Fibroblast of lung (primary cell): ENCODE measurements at places on chromosomes 6 and 20.

- no peaks in the 10 kb centered on the region for H3K27me3 ChIP-seq
- no peak overlapping the region for H3K27ac ChIP-seq
- H3K4me3 ChIP-seq = no peak overlapping the region
These were observed 146.9 kb upstream of the SGK1 start for GRCh38 chr6:134464690-134465411.

DNA sequence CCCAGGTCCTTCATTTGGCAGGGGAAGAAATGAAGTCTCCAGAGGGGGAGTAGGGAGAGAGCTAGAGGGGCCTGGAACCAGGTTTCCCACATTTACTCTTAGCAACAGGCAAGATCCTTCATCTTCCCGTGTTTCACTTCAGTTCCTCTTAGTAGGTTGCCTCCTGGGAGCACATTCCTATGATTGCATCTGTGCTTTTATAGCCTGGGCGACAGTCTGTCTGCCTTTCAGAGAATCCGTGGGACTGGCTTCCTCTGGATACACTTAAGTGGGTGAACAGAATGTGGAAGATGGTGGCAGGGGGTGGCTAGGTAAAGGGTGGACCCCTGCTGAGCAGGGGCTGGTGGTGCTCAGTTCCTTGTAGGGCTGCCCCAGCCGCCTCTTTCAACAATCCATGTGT, 33.4 kb downstream of the STK35 start:
- no peak for DNase-seq
- no peak overlapping the region for H3K4me3 ChIP-seq
- H3K27me3 ChIP-seq = no peaks in the 10 kb centered on the region
- H3K27ac ChIP-seq = no peak overlapping the region

DNA sequence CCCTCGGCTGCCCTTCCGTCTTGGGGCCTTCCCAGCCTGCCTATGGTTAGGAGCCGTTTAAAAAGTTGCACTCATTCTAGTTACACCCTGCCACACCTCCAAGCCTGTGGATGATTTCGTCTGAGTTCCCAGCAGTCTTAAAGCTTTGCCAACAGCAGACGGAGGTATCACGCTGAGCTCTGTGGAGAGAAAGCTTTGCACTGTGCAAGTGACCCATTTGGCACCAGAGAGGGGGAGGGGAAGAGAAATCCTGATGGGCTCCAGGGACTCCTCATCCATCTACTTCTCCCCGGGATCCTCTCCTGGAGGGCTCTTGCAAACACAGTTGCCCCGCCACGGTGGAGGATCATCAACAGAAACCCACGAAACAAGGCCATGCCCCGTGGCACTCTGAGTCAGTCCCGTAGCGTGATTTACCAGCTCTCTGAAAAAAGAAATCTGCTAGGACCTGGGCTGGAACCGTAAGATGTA, 98.8 kb upstream of the CITED2 start:
- peaks cover 18% of the 10 kb centered on the region for H3K4me1 ChIP-seq
- no peaks in the 10 kb centered on the region for H3K36me3 ChIP-seq
- no peak overlapping the region for H3K27ac ChIP-seq
- DNase-seq = peak; percentile 56
- no peak overlapping the region for H3K4me3 ChIP-seq

GRCh38 chr6:151107897-151108427, 131.8 kb upstream of the AKAP12 start:
- H3K36me3 ChIP-seq = no peaks in the 10 kb centered on the region
- no peaks in the 10 kb centered on the region for H3K27me3 ChIP-seq
- no peak overlapping the region for H3K27ac ChIP-seq
- H3K4me3 ChIP-seq = no peak overlapping the region

DNA sequence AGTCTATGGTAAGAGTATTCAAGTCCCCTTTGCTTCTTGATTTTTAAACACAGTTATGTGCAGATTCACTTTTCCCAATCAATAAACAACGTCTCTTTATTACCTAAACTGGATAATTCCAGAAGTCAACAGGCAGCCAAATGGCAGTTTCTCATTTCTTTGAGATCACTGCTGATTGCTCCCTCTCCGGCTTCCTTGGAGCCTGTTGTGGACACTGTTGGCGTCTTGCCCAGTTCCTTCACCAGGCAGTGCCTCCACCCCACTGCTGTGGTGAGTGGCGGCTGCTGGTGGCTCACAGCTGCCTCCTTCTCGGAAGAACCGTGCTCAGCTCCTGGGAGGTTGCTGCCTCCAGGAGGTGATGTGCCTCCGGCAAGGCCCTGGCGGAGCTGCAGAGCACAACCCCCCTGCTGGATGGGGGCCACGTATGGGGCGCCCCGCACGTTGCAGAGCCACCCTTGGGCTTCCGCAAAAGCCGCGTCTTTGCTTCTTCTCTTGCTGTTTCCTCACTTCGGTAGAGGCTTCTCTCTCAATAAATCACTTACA, 105.1 kb upstream of the CNKSR3 start:
- H3K36me3 ChIP-seq = no peaks in the 10 kb centered on the region
- peak; percentile 76 for DNase-seq
- peak overlapping the region; percentile 9 for H3K4me3 ChIP-seq
- no peaks in the 10 kb centered on the region for H3K27me3 ChIP-seq
- no peaks in the 10 kb centered on the region for H3K4me1 ChIP-seq

DNA sequence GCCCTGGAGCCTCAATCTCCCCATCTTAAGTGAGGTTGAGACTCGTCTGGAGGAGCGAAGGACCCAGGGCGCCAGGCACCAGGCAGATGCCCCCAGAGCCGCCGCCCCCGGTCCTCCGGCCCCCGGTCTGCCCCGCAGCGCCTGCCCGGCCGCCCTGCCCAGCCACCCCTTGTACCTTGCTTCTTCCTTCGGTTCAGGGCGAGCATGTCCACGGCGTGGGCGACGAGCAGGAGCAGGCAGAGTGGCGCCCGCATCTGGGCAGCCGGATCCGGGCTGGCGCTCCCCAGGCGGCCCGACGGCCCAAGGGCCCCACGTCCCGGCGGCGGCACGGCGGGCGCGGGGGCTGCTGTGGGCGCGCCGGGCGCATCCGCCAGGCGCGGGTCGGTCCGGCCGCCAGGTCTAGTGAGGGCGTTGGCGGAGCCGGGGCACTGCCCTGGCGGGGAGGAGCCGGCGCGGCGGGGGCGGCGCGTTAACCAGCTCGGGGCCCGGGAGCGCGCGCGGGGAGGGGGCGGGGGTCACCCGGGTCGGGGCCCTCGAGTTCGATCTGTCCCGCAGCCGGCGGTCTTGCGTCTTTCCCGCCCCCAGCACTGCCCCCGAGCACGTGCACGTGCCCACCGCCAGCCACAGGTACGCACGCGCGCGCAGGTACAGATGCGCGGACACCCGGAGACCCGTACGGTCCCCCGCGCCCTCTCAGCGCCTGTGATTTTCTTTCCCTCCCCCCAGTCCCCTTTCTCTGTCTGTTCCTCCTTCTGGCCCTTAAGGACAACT, at the start of gene RSPO4:
Gene RSPO4, minus strand, starts transcription at position 401 of the 771 bp plus-strand sequence. Its CDS starts 147 bp downstream, at position 254.
- H3K4me1 ChIP-seq = no peaks in the 10 kb centered on the region
- H3K27ac ChIP-seq = no peak within 1 kb of the TSS
- H3K36me3 ChIP-seq = no peaks in the 10 kb centered on the region
- DNase-seq = no peak
- H3K27me3 ChIP-seq = peaks cover 19% of the 10 kb centered on the region

DNA sequence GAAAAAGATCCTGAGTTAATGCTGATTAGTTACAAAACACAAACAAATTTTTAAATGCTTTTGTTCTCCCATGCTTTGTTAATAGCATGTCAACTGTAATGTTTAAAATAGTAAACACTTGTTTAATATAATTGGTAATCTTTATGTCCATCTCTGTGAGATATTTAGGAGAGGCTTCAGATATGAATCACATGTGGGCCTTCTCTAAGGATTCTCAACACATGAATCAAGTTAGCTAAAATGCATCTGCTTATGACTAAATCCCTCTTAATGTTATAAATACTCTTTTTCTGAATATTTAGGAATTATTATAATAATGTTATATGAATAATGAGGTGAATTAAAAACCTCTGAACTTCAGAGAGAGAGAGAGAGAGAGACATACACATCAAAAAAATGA, 345.9 kb upstream of the MANEA start:
- no peaks in the 10 kb centered on the region for H3K4me1 ChIP-seq
- no peaks in the 10 kb centered on the region for H3K27me3 ChIP-seq
- no peaks in the 10 kb centered on the region for H3K36me3 ChIP-seq
- peak; percentile 1 for DNase-seq

DNA sequence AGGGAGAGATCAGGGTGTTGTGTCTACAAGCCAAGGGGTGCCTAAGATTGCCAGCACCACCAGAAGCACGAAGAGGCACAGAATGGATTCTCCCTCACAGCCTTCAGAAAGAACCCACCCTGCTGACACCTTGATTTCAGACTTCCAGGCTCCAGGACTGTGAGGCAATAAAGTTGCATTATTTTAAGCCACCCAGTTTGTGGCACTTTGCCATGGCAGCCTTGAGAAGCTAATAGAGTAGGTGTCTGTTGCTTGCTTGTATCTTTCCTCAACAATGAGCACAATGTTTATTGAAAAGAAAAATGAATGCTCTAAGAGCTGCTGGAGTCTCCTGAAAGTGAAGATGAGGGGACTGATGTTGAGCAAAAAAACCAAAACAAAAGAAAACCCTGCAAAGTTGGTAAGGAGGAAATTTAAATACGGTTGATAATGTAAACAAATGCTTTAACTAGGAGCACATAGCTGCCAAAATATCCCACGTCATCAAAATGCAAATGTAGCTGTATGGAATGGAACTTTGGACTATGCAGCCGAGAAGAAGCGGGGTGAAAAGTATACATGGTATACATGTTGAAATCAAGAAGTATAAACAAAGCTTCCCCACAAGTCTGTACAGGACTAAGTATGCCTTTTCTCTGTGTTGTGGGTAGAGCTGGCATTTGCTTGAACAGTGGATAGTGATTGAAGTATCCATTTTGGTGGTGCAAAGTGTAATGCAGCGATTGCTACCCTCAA, 8.0 kb downstream of the IL20RA start:
- H3K27ac ChIP-seq = no peak overlapping the region
- peak; percentile 22 for DNase-seq
- no peaks in the 10 kb centered on the region for H3K36me3 ChIP-seq
- no peak overlapping the region for H3K4me3 ChIP-seq
- no peaks in the 10 kb centered on the region for H3K4me1 ChIP-seq

DNA sequence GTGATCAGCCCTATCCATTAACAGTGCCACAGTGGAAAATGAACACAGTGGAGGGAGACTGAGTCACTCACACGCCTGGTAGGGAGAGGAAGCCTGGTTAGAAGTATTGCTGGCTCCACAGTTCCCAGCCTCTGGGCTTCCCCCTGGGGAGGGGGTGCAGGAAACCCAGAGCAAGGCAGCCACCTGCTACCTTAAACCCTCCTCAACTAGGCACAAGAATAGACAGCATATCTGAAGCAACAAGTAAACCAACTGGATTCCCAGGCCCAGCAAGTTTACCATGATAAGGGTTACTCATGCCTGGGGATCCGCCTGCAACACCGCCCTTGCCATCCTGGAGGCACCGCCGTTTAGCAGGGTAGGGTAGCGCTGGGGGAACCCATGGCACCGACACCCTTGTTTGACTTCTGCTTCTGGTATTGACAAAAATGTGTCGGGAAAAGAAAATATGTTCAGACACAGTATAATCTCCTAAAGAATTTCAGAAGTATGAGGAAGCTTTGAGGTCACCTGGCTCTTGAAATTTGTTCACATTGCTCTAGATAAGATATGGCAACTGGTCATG, 38.3 kb downstream of the SLC22A23 start:
- H3K36me3 ChIP-seq = no peaks in the 10 kb centered on the region
- DNase-seq = no peak
- H3K27ac ChIP-seq = no peak overlapping the region
- no peaks in the 10 kb centered on the region for H3K4me1 ChIP-seq
- no peak overlapping the region for H3K4me3 ChIP-seq

DNA sequence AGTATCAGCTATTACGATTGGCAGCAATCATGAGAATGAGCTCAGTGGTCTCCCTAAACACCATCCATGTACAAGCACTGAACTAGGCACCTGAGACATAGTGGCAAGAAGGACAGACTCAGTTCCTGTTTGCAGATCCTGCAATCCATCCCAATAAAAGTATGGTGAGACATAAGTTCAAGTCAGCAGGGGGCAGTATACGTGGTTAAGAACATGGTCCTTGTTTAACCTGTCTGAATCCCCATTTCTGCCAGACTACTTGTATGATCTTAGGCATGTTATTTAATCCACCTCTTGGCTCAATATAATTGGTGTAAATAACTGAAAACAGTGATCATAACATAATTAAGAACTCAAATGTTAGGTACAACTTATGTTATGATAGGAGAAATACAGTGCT, 33.2 kb upstream of the PNISR start:
- no peaks in the 10 kb centered on the region for H3K4me1 ChIP-seq
- no peak overlapping the region for H3K27ac ChIP-seq
- H3K36me3 ChIP-seq = no peaks in the 10 kb centered on the region

GRCh38 chr6:87907521-87907920, 140.1 kb upstream of the SPACA1 start:
- no peaks in the 10 kb centered on the region for H3K4me1 ChIP-seq
- peak; percentile 20 for DNase-seq
- H3K27me3 ChIP-seq = no peaks in the 10 kb centered on the region
- H3K27ac ChIP-seq = no peak overlapping the region
- no peaks in the 10 kb centered on the region for H3K36me3 ChIP-seq

DNA sequence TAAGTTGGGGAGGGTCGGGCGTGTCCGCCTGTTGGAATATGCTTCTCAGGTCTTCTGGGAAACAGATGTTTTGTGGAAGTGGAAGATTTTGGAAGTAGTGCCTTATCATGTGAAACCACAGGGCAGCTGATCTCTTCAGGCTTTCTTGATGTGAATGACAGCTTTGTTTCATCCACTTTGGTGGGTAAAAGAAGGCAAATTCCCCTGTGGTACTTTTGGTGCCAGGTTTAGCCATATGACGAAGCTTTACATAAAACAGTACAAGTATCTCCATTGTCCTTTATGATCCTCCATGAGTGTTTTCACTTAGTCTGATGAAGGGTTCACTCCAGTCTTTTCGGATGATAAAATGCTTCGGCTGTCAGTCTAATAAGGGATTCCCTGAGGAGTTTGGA, 4.6 kb downstream of the IRF4 start:
- H3K4me3 ChIP-seq = no peak overlapping the region
- H3K27me3 ChIP-seq = peaks cover 42% of the 10 kb centered on the region
- no peak for DNase-seq

- H3K27me3 ChIP-seq = no peaks in the 10 kb centered on the region
- H3K36me3 ChIP-seq = no peaks in the 10 kb centered on the region
- no peaks in the 10 kb centered on the region for H3K4me1 ChIP-seq
- no peak overlapping the region for H3K4me3 ChIP-seq
These were observed 8.2 kb upstream of the LKAAEAR1 start for GRCh38 chr20:64092258-64093012.

GRCh38 chr6:169510871-169511270, 191.0 kb downstream of the WDR27 start:
- no peaks in the 10 kb centered on the region for H3K27me3 ChIP-seq
- no peak for DNase-seq
- H3K27ac ChIP-seq = no peak overlapping the region
- H3K4me1 ChIP-seq = no peaks in the 10 kb centered on the region
- no peak overlapping the region for H3K4me3 ChIP-seq
